ENCODE measurements at places on chromosomes 4 and X. TPM values are rescaled to one million over a fixed set of nuclear protein-coding genes. Genes with fewer than 3 reads are reported as not detected.
A peak's percentile ranks its signal among the peaks of the same experiment; 100 is the strongest.

DNA sequence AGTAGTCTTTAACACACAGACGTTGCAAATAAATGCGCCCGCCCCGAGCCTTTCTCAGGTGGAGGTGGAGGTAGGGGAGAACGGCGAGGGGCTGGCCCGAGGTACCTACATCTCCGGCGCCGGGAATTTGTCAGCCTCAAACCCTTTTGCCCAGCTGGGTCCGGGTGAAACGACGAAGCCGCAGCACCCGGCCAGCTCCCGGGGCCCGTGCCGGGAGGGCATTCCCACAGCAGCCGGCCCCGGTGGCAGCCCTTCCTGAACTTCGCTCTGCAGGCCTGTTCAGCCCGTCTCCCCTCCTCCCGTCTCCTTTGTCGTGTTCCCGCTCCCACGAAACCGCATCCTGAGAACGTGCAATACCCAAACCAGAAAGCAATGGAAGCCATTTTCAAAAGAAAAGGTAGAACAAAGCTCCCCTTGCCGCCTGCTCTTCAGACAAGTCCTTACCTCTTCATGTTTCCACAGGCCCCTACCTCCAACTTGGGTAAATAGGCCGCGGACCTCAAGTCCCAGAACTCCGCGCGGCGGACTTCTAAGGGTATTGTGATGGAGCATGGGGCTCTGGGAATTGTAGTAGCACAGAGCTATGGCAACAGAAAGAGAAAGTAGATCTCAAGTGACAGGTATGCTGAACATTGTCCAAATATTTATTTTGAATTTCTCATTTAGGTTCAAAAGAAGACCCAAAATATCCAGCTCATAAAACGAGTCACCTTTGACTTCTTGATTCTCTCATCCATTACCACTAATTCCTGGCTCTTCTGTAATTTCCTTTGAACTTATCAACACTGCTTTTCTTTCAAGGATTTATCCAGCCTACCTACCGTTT lies at the start of gene RBM41:
RBM41 (minus strand) TSS at position 501 of the 826 bp plus-strand sequence; CDS start at position 452, 49 bp downstream.
- DNase-seq, result peak; percentile 66

GRCh38 chr4:26001413-26001812 lies 87.4 kb downstream of the SMIM20 start:
- no peak for DNase-seq

DNA sequence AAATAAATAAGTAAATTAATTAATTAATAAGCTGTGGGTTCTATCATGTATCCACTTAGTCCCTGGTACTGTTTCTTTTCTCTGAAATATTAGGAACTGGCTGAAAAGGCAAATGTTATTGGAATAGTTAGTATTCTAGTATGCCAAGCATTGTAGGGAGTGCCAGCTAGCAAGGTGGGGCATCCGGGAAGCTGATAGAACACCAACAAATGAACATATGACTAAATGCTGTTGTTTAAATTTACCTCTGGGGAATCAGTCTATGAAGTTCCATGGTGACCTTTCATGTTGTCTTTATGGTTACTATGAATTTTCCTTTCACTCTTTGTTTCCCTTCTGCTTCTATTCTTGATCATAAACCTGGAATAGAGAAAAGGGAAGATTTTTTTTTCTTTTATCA lies 32.7 kb downstream of the NUDT6 start:
- no peak for DNase-seq

- no peak for DNase-seq
Measured at GRCh38 chr4:148779771-148780170, 337.6 kb upstream of the NR3C2 start.

GRCh38 chr4:5292101-5292500 lies 240.8 kb downstream of the STK32B start:
- no peak for DNase-seq

DNA sequence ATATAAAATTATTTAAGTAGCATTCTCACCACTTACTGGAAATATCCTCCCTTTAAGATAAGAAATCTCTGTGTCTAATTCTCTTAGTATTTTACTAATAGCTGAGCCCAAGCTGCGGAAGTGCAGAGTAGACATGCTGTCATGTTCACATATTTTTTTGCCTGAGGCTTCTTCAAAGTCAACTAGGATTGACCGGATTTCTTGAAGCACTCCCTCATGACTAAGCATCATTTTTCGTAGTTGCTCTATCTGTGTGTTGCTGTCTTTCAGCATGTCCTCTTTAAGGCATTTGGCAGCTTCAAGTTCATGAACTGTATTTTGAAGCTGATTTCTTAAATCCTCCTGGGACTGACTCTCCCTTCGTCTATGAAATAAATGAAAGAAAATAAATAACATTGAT lies 36.9 kb downstream of the CCDC158 start:
- DNase-seq, result no peak

GRCh38 chr4:26402458-26402857 lies 81.6 kb downstream of the RBPJ start:
- DNase-seq, result no peak

DNA sequence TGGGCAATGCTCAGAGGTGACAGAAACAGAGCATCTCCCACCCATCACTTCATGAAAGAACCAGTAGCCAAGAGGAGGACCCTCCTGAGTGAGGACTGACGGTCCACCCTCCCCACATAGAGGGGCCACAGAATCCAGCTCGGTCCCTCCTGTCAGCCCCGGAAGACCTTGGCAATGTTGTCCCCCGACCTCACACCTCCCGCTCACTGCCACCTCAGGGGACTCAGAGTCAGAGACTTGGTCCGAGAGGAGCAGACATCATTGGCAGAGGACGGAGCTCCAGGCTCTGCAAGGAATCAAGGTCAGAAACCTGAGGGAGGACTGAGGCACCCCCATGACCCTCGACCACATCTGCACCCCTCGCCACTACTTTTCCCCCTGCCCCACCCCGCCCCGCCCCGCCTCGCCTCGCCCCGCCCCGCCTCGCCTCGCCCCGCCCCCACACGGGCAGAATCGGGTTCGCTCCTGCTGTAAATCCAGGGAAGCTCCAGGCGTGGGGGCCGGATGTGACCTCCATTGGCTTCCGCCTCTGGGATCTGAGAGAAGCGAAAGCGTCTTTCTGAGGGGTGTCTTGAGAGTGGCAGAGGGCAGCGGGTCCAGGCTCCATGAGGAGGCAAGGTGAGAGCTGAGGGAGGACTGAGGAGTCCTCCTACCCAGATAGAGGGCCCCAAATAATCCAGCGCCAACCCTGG lies at the start of gene MAGEA11:
MAGEA11 (plus strand) TSS at position 516 of the 692 bp plus-strand sequence. CDS start 1,100 bp downstream, outside the sequence.
- DNase-seq, result no peak

DNA sequence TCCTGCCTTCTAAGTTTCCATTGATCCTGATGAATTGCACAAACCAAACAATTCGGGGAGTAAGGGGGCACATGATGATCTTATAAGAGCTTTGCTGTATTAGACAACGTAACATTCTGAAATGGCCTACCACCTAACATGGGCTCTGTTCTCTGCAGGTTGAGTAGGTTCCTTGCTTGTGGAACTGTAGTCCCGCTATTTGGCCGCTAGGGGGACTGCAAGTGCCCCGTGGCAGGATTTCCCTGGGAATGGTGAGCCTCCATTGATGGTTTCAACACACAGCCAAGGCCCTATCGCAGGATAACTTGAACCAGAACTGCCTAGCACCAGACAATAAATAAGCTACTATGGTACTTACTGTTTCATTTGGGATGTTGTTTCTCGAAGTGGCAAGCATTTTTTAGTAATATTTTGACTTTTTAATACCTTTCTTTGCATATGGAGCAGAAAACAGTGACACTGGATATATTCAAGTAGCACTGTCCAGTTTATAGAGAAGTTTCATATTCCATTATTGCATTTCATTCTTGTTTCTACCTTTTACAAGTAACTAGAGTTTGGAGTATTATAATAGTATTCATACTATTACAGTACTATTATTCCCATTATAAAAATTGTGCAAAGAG lies 11.9 kb downstream of the AR start:
- no peak for DNase-seq

DNA sequence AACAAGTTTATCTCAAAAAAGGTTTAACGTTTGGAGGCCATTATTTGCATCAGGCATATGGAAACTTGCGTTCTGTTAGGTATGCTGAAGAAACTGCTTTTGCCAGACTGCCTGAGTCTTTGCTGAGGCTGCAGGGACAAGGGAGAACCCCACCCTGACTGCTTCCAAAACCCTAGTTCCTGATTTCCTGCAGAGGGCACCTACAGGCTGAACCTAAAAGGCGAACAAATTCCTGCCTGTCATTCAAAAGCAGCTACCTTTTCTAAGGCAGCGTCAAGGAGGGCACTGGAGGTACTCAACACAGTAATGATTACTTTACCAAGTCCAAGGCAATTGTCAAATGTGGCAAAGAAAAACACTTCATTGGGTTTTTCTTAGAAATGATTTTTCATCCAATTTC lies 578 bp upstream of the CORIN start:
- no peak for DNase-seq

DNA sequence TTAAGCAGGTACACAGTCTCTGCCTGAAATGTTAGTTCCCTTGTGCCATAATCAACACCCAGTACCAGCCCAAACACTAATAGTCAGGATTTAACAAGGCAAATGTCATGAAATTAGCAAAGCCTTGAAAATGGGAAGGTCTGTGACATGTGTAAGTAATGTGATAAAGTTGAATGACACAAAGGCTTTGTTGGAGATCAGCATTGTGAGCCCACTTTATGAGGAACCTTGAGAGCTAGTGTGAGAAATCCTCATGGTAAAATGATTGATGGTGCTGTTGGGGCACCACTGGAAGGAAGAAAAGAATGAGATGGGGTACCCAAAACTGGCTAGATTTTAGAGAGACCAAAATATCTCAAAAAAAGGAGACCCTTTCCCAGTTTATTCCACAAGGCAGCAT lies 3.3 kb upstream of the LIN54 start:
- DNase-seq, result no peak

DNA sequence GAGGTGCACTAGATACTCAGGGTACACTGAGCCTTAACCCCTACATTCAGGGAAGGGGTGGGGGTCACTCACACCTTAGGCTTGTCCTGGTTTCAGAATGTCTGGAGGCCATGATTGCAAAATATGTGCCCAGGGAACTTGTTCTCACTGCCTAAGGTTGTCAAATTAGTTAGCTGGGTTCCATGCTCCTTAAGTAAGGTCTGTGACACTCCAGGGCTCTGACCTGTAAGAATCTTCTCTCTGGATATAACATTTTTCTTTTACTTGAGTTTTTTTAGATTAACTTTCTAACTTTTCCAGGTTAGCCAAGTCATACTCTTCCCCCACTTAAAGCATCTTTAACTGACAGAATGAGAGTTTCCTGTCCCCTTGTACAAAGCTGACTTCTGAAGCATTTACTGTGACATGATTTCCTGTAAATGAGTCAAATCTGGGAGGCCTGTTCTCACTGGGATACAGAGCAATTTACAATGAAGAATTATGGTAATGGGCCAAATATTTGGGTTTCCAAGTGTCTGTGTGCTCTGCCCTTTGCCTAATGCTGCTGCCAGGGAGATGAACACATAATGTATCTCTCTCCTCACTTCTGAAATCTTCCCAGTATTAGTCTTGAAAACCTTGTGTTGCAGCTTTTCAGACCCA lies 101.7 kb downstream of the GATB start:
- no peak for DNase-seq

Gene FOXR2
- not detected for total RNA-seq

Gene SNX12
- total RNA-seq, result 21.7 TPM

Gene RTL5
- total RNA-seq, result 1.1 TPM

Gene PDLIM5
- total RNA-seq, result 114 TPM

Gene AKAP14
- not detected for total RNA-seq

Gene PDGFRA
- 6.5 TPM for total RNA-seq
